Activated CD8-positive, alpha-beta memory T cell treated with anti-CD3 and anti-CD28 coated beads for 1 hour (primary cell): ENCODE measurements at places on chromosomes 5 and 9.

DNA sequence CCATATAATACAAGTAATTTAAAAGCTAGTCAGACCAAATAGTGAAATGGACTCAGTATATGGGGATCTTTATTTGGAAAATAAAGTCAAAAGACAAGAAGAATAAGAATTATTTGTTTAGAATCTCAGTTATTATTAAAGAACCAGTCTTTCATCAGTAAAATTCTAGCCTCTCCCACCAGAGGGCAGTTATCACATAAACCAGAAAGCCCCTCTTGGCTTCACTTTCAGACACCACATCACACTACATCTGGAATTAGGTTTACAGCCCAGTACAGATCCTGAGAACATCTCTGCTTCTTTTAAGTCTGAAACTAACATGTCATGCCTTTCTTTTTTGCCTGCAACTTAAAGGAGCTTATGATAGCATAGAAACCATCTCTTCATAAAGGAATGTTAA, 12.2 kb upstream of the HSPB3 start:
- no peak for DNase-seq

DNA sequence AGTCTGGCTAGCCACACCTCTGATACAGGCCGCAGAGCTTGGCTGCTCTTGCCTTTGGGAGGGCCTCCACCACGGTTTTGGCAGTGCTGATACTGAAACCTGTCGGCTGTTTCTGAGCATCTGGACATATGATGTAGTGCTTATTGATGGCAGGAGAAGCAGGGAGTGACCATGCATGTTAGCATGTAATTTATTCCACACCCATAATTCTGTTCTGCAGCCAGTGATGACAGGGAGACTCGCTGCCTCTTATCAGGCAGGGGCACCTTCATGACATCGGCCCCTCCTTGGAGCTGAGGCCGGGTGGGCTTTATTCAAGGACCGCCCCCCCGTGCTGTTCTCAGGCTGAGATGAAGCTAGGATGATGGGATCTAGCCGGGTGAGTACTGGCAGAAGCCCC, 49.0 kb downstream of the OLFM1 start:
- DNase-seq, result no peak

- DNase-seq, result no peak
These were observed 4.2 kb upstream of the GDNF start for GRCh38 chr5:37844009-37844408.

DNA sequence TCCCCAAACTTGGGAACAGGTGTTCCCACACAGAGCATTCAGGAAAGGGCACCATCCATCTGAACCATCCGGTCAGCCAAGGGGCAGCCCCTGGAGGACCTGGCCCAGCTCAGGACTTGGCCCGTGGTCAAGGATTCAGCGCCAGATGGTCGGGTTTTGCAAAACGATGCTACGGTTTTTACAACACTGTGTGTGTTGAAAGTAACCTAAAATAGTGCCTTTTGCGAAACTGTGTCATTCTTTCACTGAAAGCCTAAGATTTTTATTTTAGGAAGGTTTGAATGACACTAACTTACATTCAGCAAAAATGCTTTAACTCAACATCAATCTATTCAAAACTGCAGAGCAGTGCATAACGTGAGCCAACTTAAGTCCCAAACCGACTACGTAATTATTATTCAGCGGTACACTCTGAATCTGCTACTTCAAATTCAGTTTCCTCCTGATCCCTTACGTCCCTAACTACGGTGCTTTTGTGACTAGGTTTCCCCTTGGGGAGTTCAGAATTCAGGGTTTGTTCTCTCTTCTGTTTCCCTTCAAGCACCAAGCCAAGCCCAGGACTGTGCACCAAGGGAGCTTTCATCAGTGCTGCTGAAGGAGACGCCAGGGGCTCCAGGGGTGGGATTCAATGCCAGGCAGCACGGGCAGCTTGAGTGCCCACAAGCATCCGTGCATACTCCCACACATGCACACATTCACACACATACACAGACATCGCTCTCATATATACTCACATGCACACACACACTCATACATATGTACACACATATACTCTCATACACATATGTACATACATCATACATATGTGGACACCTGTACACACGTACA, 25.8 kb downstream of the LPCAT1 start:
- DNase-seq, result no peak
